Brain microvascular endothelial cell (primary cell): ENCODE measurements at places on chromosomes 6 and 20.

- DNase-seq, result peak; percentile 86
Measured at GRCh38 chr6:131755597-131755996, 44.8 kb upstream of the CTAGE9 start.

GRCh38 chr6:43935921-43936439 lies 166.0 kb downstream of the VEGFA start:
- no peak for DNase-seq

DNA sequence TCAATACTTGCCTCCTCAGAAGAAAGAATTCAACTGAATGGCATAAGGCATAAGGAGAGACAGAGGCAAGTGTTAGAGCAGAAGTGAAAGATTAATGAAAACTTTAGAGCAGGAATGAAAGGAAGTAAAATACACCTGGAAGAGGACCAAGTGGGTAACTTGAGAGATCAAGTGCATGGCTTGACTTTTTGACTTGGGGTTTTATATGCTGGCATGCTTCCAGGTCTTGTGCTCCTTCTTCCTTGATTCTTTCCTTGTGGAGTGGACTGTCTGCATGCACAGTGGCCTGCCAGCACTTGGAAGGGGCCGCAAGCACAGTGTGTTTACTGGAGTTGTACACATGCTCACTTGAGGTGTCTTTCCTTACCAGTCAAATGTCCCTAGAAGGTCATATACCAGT lies 222.1 kb upstream of the UFL1 start:
- DNase-seq, result no peak

DNA sequence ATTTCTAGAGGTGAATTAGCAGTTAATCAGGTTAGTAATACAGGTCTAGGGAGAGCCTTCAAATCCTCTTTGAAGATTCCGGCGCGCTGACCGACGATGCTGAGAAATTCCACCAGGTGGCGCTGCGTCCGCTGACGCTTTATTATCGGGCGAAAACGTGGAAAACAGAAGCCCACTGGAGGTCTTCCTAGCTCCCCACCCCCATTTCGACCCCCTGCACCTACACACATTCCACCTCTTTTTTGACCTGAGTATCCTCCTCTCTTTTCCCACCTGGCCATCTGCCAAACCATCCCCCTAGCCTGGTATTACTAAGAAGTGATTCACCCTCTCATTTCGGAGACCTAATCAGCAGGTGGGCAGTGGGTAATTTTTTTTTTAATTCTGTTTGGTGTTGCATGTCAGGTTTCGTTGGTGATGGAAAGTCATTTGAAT lies 65.4 kb upstream of the RIN2 start:
- DNase-seq, result peak; percentile 40

DNA sequence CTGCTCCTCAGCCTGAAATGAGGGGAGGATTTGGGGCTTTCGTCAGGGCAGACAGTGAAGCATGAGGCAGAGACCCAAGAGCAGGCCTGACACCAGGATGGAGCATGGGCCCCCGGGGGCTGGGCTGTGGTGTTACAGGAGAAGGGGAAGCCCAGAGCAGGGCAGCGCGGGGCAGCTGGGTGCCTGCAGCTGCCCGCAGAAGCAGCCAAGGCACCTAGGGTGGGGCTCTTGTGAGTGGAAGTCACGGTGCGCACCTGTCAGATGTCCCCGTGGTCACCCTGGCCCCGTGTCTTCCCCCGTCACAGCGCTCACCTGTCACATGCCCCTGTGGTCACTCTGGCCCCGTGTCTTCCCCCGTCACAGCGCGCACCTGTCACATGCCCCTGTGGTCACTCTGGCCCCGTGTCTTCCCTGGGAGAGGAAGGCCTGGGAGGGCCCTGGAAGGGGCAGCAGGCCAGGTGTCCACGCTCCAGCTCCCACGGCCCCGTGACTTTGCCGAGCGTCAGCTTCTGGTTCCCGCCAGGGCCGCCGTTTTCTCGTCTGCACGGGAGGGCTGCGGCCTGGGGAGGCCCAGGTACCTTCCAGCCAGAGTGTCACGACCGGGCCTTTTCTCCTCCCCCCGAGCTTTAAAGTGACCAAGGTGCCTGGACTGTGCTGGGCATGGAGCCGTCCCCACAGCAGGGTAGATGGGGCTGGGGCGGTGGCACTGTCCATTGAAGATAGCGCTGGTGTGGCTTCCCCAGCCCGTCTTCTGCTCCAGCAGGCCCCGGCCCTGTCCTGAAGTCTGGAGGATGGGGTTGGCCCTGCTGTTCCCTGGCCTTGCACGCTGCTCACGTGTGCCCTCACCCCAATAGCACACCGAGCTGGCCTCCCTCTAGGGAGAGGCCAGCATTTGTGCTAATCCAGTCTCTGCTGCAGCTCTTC lies 9.4 kb downstream of the ARFGAP1 start:
- DNase-seq, result no peak

GRCh38 chr20:62339647-62340062 lies 27.5 kb downstream of the LAMA5 start:
- DNase-seq, result no peak

DNA sequence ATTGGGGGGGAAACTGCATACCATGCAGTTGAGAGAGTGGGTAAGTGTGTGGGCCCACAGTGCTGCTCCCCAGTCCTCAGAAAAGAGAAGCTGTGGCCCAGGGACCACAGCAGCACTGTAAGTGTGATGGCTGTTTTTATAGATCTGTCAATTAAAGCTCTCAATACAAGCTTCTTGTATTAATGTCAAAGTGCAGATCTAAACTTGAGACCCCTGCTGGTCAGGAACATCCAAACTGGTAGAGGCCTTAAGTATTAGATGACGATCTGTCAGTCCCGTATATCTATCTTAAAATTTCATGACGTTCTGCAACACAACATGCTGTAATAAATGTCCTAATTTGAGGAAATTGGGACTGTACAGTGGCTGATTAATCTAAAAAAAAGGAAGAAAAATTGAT lies 74.8 kb downstream of the TULP4 start:
- no peak for DNase-seq

- peak; percentile 63 for DNase-seq
Measured at GRCh38 chr6:139533573-139534471, 159.4 kb upstream of the CITED2 start.

GRCh38 chr20:4780245-4780644 lies 58.5 kb downstream of the PRND start:
- DNase-seq, result no peak
